ENCODE measurements at places on chromosomes 12 and 14.

DNA sequence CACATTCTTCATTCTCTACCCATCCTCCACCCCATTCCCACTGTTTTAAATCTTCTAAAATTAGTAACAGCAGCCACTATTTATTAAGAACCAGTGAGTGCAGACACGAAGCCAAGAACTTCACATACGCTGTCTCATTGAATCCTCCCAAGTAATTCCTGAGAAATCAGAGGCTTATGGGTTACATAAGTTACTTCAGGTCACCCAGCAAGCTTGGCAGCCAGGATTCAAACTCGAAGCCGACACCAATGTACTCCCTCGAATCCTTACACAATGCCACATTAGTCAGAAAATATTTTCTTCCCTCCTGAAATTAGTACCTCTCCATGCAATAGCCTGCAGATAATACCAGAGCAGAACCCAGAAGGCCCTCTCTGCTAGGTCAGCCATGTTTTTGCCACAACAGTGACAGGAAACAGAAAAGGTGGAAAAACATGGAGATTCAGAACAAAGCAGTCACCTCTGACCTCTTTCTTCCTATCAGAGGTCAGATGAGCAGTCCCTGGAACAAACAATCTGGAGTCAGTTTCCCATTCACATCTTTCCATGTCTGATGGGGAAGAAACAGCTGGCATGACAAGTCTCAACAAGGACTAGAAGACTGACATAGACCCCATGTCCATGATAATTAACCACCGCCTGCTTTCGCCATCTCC lies 16.4 kb downstream of the NID2 start:
- DNase-seq, result no peak

DNA sequence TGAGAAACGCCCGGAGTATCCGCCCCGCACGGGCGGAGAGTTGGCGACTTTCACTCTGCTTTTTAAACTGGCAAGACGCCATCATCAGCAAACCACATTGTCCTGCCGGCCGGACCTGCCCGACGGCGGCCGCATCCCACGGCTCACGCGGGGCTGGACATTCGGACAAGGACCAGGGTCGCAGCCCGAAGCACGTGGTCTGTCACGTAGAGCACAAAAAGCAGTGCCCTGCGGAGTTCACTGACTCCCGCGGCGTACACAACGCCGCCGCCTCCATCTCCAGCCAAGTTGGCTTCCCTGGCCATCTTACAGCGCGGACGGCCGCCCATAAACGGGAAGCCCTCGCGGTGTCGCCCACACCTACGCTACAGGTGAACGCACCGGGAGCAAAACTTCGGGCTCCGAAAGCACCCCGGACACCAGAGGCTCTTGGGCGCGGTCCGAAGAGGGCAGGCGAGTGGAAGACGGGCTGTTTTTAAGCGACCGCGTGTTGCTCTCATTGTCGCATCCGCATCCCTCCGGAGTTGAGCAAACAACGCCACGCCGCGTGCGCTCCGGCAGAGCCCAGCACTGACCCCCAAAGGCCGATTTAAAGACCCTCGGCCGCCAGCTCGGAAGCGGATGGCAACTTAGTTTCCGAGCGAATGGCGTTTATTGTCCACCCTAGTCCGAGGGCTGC lies 966 bp downstream of the SINHCAF start:
- DNase-seq, result peak; percentile 64

DNA sequence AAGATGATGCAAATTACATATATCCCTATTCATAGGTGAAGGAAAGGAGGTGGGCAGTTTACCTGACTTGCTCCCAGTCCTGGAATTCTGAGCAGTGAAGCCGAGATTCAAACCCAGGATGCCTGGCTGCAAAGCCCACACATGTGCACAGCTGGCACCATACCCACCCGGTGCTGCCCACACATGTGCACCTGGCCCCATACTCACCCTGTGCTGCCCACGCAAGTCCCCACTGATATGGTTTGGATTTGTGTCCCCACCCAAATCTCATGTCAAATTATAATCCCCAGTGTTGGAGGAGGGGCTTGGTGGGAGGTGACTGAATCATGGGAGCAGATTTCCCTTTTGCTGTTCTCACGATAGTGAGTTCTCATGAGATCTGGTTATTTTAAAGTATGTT lies 179.2 kb upstream of the C14orf180 start:
- no peak for DNase-seq

- no peak for DNase-seq
Observed at GRCh38 chr12:93785249-93786010, 108.3 kb downstream of the CRADD start.

DNA sequence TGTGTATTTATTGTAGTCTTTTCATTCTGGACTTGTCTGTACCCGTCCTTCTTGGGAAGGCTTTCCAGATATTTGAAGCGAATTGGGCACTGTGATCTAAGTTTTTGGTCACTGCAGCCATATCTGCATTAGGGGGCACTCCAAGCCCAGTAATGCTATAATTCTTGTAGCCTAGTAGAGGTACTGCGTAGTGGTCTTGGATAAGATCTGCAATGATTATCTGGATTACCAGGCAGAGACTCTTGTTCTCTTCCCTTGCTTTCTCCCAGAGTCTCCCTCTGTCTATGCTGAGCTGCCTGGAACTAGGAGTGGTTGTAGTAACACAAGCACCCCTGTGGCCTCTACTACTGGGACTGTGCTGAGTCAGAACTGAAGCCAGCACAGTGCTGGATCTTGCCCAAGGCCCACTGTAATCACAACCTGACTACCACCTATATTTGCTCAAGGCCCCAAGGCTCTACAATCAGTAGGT lies 30.0 kb downstream of the SLC38A2 start:
- DNase-seq, result no peak

- no peak for DNase-seq
Observed at GRCh38 chr12:123427036-123427769, 9.3 kb downstream of the RILPL2 start.

DNA sequence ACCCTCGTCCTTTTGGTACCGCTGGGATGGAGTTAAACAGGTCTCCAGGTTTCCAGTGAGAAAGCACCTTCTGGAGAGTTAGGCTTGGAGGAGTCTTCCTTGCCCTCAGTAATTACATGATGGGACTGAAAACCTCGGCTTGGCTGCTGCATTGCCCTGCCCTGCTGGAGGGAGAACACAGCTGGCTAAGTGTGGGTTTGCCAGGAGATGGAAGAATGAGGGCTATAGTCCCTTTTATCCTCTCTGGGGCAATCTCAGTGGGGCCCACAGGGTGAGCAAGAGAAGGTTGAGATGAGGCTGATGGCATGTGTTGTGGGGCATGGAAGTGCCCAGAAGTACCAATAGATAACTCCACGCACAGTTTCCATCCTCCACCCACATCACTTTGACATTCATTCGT lies 23.2 kb upstream of the MEG3 start:
- no peak for DNase-seq

GRCh38 chr14:65933400-65934069 lies 521.0 kb downstream of the FUT8 start:
- no peak for DNase-seq

DNA sequence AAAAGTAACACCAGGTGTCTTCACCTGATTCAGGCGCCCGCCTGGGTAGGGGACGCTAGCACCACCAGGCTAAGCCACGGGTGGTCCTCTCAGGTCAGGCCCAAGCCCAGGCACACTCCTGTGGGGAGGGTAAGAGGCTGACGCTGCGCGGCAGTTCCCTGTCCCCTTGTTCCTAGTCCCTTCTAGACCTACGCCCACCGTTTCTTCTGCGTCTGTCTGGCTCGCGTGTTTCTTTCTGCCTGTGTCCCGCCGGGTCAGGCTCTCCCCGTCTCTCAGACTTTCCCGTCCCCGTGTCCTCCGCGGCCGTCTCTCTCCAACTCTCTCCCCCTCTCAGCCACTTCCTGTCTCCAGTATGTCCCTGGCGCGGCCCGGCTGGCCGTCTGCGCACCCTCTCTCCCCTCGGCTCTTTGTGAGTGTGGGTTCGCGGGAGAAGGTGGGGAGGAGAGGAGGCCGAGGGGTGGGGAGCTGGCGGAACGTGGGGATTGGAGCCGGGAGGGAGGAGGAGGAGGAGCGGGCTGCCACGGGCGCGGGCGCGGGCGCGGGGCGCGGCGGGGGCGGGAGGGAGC lies 3.1 kb upstream of the TNS2 start:
- DNase-seq, result no peak

DNA sequence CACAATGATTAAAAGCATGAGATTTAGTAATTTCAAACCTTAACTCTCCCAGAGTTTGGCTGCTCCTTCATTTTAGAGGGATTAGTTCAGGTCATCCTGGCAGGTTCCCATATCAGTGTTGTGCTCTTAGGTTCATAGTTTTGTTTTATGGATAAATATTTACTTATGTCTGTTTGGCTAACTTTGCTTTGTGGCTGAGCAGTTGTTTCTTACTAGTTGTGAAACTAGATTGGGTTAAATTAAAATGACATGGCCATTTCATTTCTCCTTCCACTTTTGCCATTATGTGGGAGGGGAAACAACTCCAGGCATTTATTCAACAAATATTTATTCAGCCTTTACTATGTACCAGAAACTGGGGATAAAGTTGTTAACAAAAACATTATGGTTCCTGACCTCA lies 158.8 kb downstream of the TMTC3 start:
- no peak for DNase-seq

DNA sequence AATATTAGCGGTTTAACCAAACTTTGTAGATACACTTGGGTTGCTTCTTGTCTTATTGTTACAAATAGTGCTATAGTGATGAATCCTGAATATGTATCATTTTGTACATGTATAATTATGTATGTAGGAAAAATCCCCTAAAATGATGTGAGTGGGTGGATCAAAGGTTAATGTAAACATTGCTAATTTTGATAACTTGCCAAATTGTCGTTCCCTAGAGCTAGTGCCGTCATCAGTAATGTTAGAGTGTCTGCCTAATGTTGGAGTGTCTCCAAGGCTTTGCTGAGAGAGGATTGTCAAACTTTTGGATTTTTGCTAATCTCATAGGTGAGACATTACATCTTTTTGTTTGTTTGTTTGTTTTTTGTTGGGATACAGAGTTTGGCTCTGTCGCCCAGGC lies 44.4 kb downstream of the AEBP2 start:
- DNase-seq, result no peak

DNA sequence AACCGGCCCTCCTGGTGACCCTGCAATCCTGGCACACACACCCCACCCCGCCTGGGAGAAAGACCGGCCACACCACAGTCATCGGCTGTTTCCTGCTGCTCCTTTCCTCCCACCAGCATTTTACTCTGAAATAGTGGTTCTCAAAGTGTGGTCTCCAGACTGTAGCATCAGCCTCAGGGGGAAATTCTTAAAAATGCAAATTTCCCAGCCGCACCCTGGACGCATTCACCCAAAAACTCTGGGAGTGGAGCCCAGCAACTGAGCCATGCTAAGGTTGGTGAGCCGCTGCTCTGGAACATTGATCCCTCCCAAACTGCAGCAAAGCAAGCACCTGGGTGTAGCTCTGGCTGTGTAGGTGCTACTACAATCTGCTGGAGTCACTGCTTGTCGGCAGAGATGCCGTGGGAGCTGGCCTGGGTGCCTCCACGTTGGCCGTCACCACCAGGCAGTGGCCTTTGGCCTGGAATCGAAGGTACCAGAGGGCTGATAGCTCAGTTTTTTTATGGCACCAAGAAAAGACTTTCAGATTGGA lies 38.4 kb upstream of the BCL2L14 start:
- no peak for DNase-seq

DNA sequence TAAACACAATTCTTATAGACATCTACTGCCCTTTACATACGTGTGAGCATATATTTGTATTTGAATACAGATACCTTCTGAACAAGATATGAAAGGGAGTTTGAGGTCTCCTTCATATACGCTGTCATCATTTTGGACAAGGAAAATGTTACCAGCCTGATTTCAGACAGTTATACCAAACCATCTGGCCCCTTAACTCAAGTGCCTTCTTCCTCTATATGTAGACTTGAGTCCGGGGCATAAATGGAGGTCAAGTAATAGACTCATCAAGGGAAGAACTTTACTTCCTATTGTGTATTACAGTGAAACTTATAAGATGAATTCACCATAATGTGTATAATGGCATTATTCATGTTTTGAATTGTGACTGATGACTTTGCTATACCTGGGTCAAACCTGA lies 52.2 kb downstream of the FAR2 start:
- DNase-seq, result no peak

DNA sequence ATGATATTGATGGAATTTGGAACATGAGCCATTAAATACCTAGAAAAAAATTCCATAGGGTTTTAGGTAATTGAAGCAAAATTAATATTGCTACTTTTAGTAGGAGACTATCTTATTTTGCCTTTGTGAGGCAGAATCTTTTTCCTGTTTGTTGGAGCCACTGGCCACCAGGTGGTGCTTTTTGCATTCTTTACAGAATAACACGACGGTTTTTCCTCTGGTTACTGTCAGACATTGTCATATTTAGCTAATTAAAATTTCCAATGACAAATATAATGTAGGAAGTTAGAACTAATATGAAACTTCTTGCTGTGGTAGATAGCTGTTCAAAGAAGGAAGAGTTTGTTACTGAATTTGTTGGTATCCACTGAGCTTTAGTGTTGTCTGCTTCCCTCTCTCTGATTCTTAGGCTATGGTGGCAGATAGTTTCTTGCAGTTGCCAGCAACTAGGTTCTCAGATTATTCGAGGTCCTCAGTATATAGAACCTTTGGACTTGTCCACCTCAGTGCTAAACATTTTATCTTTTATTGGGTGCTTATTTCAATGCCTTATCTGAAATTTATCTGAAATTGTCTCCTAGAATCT lies 25.7 kb downstream of the RAB21 start:
- no peak for DNase-seq

DNA sequence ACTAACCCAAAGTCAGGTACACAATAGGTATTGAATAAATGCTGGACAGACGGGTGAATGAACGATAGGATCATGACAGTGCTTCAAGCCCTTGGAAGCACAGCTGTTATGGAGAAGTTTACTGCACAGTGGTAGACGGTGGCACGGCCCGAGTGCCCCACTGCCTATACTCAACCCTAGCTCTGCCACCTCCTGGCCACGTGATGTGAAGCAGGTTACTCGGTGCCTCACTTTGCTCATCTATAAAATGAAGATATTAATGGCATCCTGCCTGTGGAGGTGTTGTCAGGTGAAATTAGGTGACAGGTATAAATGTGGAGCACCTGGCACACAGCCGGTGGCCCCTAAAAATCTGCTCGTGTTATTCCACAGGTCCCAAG lies 5.8 kb downstream of the ASB2 start:
- no peak for DNase-seq

DNA sequence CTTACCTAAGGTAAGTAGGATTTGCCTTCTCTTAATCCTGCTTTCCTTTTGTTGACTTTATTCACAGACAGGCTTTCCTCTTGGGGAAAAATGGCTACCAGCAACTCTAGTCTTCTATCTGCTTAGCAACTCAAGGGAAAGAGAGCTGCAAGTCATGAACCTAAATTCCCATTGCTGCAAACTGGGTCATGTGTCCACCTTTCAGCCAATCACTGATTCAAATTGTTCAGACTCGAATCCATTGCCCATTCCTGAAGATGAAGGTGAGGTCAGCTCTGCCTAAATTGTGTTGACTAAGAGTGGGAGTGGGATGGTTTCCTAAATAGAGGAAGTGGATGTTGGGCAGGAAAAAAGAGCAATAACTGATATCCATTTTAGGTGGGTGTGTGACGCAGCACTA lies 7.7 kb downstream of the FBXW8 start:
- no peak for DNase-seq

Data from SHP77 treated with DMSO at 0.1 percent for 48 hours (cell line).